ENCODE measurements at places on chromosomes 11 and 22.
A peak's percentile ranks its signal among the peaks of the same experiment; 100 is the strongest.

GRCh38 chr11:113967361-113967760 is 7.5 kb upstream of the HTR3A start:
- no peak for DNase-seq

- DNase-seq = no peak
Observed at GRCh38 chr11:93520726-93521509, 22.3 kb downstream of the SMCO4 start.

- DNase-seq = no peak
Observed at GRCh38 chr22:27311698-27312550, 489.6 kb downstream of the MN1 start.

DNA sequence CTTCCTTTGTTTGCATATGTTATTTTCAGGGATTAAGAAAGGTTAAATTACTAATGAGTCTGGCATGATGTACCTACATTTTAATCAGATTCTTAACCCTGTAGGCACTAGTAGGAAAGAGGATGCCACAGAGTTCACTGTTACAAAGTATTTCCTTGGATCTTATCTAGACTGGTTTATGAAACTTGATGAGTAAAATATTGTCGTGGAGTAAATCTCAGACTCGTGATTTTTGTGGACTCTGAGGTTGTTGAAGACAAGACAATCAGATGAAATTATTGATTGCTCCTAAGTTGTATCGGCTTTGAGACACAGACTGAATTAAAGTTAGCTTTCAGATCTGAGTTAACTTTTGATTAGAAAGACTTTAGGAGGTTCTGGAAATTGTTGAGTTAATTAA is 6.0 kb downstream of the KMT2A start:
- no peak for DNase-seq

- DNase-seq = no peak
Observed at GRCh38 chr22:44933666-44934453, 75.9 kb downstream of the PHF21B start.

- no peak for DNase-seq
Observed at GRCh38 chr11:133776671-133777367, 68.5 kb downstream of the SPATA19 start.

DNA sequence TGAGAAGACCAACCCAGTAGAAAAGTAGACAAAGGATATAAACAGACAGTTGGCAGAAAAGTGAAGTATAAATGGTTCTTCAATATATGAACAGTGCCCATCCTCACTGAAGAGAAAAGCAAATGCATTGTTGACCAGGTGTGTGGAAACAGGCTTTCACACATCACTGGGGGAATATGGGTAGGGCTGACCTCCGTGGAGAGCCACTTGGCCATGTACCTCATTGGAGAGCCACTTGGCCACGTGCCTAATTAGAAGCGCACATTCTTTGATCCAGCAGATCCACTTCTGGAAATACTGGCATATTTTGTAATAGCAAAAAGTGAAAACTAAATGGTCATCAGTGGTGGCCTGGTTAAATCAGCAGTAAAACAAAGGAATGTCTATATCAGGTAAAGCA is 43.2 kb downstream of the PPP6R3 start:
- DNase-seq = no peak

DNA sequence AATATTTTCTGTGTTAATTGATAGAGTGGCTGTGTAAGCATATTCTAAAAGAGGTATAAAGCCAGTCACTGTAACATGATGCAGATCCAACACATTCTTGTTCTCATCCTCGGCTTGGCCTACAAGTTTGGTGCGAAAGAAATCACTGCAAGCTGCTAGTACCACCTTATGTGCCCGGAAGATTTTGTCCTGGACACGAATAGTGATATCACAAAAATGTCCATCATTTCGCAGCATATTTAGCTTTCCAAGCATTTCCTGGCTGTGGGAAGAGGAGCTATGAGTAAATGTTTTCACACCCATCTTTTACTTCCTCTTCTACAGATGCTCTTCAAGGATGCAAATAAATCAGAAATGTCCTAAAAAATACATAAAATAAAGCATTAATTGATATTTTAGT is 53.1 kb downstream of the ZBTB44 start:
- no peak for DNase-seq

DNA sequence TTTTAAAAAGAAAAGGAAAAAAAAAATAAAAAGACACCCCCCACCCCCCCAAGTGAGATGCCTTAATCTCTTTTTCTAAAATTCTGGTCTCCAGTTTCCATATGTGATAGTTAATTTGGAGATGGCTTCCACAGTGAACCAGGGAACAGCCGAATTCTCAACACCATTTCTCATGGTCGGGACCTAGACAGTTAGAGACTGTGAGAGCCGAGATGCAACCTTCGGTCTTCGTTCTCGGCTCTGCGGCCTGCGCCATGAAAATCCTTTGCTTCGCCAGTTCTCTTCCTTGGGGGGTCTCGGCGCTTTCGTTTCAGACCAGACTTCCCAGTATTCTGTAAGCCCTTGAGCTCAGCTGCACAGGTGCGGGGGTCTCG is 723 bp downstream of the CACNG2 start:
- no peak for DNase-seq

DNA sequence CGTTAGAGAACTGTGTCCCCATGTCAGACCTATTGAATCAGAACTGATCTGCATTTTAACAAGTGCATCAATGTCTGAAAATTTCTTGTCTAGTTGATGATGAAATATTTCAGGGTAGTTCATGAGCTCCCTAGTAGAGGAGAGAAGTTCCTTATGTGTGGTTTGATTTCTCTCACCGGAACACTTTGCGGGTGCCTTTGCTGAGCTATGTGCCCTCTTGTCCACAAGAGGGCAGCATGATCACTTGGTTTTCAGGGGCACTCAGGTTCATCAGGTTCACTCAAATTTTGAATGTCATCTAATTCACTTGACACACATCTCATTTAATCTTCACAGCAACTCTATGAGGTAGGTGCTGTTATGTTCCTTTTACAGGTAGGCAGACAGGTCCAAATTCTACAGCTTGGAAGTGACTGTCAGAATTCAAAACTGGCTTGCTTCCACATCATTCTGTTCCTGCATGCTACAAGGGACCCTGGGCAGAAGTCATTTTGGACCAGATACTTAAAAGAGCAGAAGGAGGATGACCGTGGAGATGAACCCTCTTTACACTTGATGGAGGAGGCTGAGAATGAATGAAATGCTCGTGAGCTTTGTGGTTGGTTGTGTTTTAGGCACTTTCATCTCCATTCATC is 55.6 kb downstream of the P4HA3 start:
- DNase-seq = peak; percentile 38

DNA sequence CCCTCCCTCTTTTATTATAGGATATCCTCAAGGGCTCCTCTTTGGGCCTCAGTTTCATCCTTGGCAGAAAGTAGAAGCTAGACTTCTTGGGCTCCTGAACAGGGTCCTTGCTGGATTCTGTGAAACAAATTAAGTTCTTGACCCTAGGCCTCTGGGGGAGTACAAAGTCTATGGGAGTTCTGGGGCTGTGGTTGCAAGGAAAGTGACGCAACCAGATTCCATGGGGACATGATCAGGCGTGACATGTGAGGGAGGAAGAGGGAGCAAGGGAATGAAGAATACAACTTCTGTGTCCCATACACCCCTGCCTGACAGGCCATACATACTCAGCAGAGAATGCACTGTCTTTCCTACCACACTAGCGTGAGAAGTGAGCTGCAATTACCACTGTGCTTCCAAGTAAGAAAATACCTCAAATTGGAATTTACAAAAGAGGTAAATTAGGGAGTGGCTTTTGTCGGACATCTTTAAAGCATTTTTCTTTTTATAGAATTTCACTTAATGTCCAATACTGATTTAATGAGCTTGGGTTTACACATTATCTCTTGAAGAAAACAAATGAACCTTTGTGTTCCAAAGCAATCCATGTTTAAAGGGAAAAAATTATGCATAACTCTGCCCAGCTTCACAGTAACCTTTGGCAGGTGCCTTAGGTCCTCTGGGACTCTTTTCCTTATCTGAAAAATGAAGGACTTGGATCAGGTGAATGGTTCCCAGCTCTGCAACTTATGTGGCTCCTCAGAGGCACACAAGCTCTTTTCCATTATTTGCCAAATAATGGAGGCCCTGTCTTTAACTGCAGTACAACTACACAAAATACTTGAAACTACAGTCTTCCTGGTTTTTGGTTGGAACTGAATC is 38.9 kb downstream of the LIMK2 start:
- DNase-seq = no peak

DNA sequence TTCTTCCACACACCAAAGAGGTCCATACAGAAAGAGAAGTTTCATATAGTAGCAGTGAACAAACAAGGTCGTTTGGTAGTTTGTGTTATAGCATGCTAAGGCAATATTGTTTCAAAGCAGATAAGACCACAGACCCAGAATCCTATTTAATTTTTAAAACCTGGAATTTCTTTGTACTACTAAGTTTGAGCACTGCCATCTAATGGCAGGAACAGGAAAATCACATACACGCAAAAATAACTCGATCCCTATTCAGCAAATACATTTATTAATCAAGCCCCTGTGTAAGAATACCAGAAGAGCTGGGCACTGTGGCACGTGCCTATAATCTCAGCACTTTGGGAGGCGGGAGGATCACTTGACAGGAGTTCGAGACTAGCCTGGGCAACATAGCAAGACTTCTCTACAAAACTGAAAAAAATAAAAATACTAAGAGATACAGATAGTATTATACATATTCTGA is 2.9 kb upstream of the BTBD10 start:
- no peak for DNase-seq

DNA sequence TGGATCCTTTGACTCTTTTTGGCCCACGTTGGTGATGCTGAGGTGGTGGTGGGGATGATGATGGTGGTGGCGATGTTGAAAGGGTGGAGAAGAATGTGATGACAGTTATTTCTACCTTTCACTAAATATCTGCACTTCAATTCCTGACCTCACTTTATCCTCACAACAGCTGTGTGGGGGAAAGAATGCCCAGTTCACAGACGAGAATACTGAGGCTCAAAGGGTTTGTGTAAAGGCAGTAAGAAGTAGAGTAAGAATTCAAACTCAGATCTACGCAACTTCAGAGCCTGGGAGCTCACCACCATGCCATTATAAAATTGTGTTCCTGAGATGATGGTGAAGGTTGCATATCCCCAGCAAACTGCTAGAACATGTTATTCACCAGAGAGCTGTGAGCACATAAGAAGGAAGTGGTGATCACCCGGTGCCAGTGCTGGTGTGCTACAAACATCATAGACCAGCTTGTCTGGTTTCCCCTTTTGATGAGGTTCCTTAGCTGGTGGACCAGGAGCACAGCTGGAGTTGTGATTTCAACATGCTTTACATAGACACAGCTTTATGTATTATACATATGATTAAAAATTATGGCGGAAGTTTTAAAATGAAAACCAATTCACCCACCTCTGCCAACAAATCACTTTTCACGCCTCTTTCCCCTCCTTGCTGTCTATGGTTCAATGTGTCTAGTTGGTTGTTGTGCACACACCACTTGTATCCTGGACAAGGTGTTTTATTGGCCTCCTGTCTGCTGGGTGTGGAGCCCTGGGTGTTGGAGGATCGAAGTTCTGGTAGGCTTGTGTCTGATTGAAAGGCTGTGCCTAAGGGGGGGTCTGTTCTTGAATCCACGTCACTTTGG is 6.2 kb downstream of the ST14 start:
- DNase-seq = no peak

GRCh38 chr11:12901874-12902481 is 107.1 kb upstream of the RASSF10 start:
- DNase-seq = no peak

- no peak for DNase-seq
Observed at GRCh38 chr11:33463059-33463458, 205.9 kb downstream of the HIPK3 start.

DNA sequence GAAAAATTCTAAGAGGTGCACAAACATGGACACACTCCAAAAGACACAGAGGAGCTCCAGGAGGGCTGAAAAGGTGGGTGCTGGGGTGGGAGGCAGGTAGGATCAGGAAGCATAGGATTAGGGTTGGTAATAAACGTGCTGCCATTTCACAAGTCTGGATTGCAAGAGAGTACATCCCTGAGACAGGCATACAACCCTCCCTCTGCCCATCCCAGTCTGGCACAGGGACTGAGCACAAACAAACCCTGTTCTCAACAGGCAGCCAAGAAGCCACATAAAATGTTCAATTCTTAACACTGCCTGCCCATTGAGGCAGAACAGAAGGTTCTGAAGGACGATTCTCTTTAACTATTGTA is 18.5 kb downstream of the SLC35F2 start:
- DNase-seq = no peak

DNA sequence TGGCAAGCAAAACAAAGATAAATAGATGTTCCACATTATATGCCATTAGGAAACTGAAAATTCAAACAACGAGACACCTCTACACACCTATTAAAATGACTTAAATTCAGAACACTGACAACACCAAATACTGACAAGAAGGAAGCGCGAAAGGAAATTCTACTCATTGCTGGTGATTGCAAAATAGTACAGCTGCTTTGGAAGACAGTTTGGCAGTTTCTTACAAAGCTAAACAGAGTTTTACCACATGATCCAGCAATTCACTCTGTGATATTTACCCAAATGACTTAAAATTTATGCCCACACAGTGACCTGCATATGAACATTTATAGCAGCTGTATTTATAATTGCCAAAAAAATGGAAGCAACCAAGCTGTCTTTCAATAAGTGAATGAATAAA is 232.6 kb downstream of the CASP12 start:
- DNase-seq = no peak

DNA sequence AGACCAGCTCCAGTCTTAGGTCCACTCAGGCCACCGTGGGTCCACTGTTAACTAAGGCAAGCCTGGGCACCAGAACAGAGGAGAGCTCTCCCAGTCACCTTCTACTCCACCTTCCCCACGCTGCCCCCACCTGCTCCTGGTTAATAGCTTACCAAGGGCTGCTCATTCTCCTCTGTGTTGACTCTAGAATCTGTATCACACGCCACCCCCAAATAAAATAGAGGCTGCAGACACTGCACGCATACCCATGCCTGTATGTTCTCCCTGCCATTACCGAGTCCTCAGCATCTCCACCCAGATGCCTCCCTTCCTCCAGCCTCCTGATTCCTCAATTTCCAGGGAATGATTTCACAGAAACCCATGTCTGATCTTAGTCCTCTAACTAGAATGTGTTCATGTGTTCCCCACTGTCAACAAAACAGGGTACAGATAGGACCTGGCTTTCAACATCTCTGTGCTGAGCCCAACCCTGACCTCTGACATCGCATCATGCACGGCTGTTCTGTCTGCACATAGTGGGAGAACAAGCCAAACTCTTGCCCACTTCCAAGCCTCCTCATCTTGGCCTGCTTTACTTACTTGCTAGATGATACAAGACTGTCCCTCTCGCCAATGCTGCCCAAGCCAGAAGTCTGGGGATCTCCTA is 49.8 kb downstream of the SMCO4 start:
- no peak for DNase-seq
